ENCODE measurements at places on chromosomes 6 and 20.

- peak; percentile 45 for DNase-seq
These were observed 37.0 kb upstream of the KCNG1 start for GRCh38 chr20:51059862-51060261.

DNA sequence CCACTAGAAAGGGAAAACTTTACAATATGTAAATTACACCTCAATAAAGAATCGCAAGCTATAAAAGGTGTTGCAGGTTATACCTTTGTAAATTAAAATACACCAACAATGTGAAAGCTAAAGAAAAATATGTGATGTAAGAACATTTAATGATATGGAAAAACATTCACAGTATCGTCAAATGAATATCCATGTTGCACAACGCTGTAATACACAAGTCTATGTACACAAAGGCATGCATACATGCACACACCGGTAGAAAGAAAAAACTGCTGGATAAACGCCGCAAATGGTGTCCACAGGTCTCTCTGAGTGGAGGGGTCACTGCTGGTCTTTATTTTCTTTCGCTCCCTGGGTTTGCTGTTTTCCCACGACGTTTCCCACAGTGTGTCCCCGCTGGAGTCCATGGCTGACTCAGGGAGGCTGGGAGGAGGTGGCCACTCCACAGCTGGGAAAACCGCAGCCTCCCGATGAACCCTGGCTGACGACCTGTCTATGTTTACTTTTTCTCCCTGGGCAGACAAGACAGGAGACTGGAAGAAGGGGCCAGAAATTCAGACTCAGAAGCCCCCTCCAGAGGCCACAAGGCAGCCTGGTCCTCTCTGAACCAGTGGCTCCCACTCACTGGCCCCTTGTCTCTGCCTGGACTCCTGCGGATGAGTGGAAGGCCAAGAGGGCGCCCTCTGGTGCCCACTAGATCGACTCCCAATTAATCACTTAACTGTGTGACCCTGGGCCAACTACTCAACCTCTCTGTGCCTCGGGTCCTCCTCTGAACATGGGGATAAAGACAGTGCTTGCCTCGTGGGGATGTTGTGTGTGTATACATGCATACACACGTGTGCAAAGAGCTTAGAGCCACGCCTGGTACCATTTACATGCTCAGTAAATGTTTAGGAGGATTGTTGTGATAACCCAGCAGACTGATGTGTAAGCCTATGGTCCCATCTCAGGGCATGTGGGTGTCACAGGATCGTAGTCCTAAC lies 12.8 kb upstream of the BPI start:
- peak; percentile 100 for DNase-seq

DNA sequence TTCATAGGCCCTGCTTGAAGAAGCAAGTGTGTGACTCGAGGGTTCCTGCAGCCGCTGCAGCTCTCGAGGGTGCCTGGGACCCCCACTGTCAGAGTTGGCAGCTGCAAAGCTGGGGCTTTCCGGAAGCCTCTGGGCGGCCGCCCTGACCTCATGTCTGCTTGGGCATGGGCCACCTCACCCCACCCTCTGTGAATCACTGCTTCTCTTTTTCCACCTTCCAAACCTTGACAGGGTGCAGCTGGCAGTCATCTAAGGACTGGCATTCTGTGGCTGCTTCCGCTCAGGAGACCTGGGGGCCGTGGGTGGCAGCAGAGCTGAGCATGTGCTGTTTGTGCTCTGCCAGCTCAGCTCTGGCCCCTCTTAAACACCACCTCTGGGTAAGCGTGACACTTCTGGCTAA lies 32.0 kb downstream of the ERMARD start:
- no peak for DNase-seq

GRCh38 chr6:96301023-96301422 lies 220.6 kb upstream of the UFL1 start:
- DNase-seq: no peak

DNA sequence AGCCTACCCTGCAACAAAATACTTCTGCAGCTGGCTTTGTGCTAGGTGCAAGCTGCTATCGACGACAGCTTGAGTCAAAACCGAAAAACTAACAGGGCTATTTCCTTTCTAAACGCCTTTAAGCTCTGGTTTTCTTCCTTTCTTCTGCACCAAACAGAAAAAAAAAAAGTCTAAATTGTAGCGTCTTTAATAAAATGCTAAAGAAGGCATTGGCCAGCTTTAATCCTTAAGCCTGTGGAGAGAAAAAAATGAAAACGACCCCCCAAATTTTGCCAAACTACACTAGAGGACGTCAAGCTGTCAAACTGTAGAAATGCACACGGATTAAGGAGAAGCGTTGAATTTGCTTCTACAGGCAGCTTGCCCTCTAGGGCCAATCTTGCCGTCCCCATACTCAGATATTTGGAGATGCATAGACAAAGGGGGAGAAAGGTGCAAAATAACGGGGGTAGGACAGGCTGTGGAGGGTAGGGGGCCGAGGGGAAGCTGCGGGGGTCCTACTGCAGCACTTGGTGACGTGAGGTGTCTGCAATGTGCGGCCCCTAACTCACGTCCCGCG lies 1.4 kb upstream of the NRN1 start:
- no peak for DNase-seq

DNA sequence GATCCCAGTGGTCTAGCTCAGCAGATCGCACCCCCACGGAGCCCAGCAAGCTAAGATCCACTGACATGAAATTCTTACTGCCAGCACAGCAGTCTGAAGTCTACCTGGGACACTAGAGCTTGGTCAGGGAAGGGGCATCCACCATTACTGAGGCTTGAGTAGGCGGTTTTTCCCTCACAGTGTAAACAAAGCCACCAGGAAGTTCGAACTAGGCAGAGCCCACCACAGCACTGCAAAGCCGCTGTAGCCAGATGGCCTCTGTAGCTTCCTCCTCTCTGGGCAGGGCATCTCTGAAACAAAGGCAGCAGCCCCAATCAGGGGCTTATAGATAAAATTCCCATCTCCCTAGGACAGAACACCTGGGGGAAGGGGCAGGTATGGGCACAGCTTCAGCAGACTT lies 18.8 kb downstream of the FRK start:
- no peak for DNase-seq

DNA sequence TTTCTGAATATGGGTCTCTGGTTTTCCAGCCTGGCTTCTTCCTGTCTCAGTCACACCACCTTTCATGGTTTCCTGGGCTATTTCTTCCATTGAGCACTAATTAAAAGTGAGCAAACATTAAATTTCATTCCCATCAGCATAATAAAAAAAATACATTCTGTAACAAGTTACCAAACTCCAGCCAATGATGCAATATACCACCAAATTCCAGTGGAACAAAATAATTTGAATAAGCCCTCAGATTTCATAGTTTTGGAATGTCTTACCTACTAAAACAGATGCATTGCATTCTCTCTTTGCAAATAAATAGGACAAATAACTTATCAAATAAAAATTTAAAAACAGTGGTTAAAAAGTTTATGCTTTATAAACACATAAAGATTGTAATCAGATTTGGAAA lies 97.8 kb upstream of the PRDM1 start:
- no peak for DNase-seq

DNA sequence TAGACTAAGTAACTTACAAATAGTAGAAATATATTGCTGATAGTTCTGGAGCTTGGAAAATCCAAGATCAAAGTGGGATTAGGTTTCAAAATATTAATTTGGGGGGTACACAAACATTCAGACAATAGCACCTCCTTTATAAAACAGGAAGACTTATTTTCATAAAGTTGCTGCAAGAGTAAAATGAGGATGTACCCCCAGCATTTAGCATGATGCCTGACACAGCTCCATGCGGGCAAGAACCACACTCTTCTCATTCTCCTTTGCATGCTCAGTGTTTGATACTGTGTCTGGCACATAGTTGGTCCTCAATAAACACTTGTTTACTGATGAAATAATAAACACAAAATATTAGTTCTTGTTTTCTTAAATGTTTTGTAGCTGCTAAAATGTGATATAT lies 332.9 kb downstream of the TFAP2A start:
- DNase-seq: no peak

DNA sequence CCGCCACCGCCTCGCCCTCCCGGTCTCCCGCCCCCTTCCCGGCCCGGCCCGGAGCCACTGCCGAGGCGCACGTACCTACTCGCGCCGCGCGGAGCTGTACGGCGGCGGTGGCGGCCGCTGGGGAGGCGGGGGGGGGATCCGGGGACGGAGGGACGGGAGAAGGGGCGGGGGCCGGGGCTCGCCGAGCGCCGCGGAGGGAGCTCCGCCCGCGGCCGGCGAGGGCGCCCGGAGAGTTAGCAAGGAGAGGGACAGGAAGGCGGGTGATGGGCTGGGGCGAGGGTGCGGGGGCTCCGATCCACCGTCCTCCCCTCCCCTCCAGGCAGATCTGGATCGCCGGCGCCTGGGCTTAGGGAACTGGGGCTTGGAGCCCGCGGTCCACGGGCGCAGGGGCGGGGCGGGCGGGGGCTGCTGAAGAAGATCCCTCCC lies 548 bp upstream of the TMEM74B start:
- no peak for DNase-seq

GRCh38 chr6:119543332-119543731 lies 193.8 kb upstream of the MAN1A1 start:
- DNase-seq: no peak

GRCh38 chr6:150271501-150272263 lies 97.1 kb upstream of the IYD start:
- DNase-seq: no peak

- DNase-seq: no peak
These were observed 7.7 kb upstream of the CDK5RAP1 start for GRCh38 chr20:33408716-33409654.

- peak; percentile 7 for DNase-seq
These were observed 54.4 kb upstream of the ZNF337 start for GRCh38 chr20:25750765-25751696.

DNA sequence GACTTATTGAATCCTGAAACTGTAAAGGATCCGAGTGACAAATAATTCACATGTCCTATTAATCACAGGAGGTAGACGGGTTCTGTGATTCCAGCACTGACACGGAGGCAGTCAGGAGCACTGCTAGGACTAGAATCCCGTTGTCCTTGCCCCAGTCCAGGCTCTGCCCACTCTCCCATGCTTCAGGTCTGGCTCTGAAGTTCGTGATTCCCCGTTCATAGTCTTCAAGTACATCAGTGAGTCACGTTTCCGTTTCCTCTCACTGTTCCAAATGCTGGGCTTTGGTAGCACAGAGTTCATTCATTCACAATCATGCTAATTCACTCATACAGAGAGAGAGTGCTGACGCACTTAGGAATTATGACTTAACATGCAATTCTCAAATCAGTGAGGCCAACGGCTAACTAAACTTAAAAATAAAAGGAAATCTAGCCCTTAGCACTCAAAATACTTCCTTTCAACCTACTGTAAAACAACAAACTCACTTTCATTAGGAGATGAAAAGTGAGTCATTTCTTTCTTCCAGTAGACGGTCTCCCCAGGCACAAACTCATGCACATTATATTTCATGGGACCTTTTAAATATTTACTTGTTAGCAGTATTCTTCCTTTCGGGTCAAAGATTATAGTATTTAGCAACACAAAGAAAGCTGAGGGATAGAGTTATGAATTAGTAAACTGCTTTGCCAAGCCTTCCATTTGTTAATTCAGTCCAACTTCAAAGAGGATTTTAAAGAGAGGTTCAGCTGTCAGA lies 94.0 kb upstream of the NHSL1 start:
- DNase-seq: peak; percentile 98

- no peak for DNase-seq
These were observed 436.0 kb downstream of the PLCB1 start for GRCh38 chr20:8568075-8568474.

DNA sequence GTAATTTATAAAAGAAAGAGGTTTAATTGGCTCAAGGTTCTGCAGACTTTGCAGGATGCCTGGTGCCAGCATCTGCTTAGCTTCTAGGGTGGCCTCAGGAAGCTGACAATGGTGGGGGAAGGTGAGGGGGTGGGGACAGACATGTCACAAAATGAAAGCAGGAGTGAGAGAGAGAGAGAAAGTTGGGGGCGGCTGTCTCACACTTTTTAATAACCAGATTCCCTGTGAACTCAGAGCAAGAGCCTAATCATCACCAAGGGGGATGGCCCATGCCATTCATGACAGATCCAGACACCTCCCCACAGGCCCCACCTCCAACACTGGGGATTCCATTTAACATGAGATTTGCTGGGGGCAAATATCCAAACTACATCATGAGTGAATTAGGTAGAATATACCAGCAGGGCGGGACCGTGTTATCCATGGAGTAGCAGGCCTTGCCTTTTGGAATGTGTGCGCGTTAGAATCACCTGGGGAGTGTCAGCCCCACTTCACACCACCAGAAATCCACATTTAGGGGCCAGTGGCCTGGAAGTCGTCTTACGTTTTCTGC lies 258.8 kb downstream of the CDH4 start:
- no peak for DNase-seq

GRCh38 chr6:26327450-26328264 lies 37.3 kb upstream of the BTN3A2 start:
- peak; percentile 85 for DNase-seq

- DNase-seq: peak; percentile 77
These were observed 35.3 kb upstream of the APCDD1L start for GRCh38 chr20:58550275-58551059.

- no peak for DNase-seq
These were observed 63.8 kb downstream of the ISM1 start for GRCh38 chr20:13284830-13285229.

GRCh38 chr20:52859156-52859876 lies 112.8 kb upstream of the TSHZ2 start:
- no peak for DNase-seq

DNA sequence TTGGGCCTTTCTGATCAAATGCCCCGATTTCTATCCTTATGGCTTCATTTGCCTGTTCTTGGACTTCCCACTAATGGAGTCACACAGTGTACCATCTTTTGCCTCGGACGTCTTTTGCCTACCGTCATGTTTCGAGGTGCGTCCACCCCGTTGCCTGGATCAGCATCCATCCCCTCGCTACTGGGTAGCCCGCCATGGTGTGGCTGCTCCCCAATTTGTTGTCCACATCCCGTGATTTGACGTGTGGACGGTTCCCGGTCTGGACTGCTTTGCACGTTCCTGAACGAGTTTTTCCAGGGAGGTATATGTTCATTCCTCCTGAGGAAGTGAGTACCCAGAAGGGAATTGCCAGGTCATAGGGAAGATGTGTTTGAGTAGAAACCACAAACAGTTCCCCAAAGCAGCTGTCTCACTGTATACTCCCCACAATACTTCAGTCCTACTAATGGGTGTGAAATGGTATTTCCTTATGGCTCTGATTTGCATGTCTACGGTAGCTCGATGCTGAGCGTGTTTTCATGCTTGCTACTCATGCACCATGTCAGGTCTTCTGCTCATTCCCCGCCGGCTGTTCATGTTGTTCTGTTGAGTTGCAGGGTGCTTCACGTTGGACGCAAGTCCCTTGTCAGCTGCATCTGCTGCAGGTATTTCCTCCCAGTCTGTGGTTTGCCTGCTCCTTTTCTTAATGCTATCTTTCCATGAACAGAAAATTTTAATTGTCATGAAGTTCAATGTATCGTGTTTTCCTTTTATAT lies 86.8 kb upstream of the AFDN start:
- DNase-seq: no peak

DNA sequence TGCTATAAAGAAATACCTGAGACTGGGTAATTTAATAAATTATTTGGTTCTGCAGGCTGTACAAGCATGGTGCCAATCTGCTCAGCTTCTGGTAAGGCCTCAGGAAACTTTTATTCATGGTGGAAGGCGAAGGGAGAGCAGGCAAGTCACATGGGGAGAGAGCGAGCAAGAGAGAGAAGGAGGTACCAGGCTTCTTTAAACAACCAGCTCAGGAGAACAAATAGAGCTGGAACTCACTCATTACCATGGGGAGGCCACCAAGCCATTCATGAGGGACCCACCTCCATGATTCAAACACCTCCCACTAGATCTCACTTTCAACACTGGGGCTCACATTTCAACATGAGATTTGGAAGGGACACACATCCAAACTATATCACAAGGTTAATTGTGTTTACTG lies 44.9 kb upstream of the CRISP1 start:
- no peak for DNase-seq
